ENCODE measurements at places on chromosomes 7 and 10.

DNA sequence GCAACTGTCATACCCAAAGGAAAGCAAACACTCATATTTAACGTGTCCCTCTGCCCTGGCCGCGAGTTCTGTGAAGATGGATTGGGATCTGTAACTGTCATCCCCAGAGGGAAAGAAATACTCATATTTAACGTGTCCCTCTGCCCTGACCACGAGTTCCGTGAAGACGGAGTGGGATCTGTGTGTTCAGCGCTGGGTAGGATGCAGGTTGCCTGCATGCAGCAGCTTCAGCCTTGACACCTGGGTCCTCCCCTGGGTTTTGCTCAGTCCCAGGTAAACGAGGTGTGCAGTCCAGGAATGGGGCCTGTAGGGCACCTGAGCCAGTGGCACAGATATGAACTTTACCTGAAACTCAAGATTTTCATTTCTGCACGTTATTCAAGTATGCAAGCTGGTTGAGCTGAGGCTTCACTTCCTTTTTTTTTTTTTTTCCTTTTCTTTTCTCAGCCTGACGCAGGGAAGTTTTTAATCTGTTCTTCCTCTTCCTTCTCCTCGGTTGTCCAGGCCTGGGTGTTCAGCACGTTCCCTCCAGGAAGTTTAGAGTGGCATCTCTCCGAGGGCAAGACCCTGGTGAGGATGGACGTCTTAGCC, 159.0 kb upstream of the SHH start:
- no peak for DNase-seq

DNA sequence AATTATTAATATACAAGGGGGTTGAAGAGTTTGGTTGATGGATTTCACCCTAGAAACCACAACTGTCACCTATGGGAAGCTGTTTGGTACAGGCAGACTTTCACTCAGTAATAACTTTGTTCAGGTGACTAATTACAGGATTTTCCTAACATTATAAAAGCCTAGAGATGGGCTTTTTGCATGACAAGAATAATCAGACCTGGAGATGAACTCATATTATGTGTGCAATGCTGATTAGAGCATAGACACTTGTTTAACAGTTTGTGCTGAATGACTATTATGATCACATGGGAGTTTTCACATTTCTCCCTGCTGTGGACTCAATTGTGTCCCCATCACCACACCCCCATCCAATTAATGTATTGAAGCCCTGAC, 90.2 kb upstream of the STEAP4 start:
- no peak for DNase-seq

- no peak for DNase-seq
These were observed 19.9 kb downstream of the PPP2R2D start for GRCh38 chr10:131920693-131921092.

- DNase-seq: no peak
These were observed 10.3 kb downstream of the GALNT11 start for GRCh38 chr7:152035817-152036216.

DNA sequence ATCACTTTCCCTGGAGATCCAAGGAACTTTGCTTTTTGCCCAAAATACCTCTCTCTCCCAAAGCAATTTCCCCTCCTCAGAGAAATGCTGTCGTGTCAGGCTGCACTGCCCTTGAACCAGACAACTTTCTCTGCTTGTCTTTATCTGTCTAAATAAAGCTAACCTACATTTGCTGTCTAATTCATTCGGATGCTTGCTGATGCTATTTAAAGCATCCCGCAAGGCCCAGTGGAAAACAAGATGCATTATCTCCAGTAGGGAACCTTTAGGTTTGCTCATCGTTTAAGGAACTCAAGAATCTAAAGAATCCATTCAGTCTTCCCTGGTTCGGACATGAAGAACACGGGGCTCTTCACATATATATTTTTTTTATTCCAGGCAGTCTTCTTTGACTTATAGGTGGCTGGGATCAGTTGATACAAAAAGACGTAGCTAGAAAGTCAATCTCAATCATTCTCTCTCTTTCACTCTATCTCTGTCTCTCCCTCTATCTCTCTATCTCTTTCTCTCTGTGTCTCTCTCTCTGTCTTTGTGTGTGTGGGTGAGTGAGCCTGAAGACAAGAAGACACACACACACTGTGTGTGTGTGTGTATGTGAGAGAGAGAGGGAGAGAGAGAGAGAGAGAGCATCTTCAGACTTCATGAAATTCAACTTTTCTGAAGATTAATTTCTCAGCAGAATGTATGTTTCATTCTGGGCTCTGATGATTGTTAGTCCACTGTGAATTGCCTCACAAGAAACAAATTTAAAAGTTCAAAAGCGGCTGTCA, 92.8 kb upstream of the MKLN1 start:
- no peak for DNase-seq

- no peak for DNase-seq
These were observed 204.7 kb upstream of the ZNF32 start for GRCh38 chr10:43853369-43853768.

- DNase-seq: no peak
These were observed 22.6 kb downstream of the ARHGAP12 start for GRCh38 chr10:31906039-31906438.

DNA sequence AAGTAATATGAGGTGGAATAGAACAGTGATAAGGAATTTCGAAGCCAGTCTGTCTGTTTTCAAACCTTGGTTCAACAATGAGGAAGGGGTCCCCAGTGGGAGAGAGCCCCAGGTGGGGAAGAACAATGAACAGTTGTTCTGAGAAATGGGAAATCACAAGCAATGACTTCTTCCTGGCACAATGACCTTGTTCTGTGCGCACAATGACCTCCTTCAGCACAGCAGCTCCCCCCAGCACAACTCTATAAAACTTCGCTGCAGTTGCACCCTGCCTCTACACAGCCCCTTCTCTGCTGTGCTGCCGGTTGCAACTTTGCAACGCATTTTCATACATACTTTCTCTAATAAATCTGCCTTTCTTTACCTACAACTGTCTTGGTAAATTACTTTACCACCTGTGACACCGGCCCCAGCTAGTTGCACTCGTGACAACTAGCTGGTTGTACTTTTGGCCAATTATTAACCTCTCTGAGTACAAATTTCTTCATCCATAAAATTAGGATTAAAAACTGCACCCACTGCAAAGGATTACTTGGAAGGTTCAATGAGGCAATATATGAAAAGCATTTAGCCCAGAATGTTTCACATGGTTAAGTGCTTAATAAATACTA, 40.5 kb downstream of the ASB4 start:
- no peak for DNase-seq

GRCh38 chr7:120916121-120916520, 34.5 kb upstream of the ING3 start:
- no peak for DNase-seq

DNA sequence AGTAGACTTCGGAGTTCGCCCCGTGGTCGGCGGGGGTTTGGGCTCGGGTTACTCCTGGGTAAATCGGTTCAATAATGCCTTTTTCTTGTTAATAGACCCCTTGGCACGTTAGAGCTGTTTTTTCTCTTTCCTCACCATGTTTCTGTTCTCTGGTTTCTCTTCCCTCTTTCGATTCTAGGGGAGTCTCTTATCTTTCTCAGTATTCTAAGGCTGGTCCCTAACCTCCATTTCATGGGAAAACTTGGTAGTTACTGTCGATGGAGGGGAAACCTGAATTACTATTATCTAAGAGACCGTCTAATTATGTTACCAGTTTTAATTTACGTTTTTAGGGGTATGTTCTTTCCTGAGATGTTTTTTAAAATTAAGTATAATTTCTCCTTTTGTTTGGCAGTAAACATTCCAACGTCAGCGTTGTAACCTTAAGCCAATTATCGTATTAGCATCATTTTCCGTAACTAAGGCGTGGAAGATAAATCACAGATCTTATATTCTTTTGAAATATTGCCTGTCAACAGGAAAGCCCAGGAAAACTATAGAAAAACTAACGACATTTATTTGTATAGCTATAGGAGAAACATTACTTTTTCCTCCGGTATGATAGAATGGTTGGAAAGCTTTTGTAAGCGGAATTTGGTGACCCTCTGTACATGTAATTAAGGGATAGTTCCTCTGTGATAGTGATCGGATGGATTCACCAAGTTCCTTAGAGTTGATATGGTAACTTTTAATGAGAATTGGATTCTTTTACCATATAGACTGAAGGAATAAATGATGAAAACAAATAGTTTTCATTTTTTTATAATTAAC, 847 bp downstream of the BTAF1 start:
- DNase-seq: no peak

DNA sequence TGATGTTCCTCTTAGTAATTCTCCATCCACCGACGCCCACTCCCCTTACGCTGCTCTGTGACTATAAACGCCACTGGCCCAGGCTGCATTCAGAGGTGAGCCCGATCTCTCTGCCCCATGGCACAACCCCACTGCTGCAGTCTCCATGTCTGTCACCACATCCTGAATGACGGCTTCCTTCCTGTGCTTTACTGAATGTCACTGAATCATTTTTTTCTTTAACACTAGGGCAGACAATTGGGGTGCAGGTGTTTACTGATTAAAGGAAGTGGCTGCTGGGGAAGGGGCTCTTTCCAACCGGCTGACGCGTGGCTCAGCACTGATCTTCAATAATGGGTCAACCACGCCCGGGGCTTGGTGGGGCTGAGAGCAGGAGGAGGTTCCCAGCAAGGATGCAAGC, 208.3 kb downstream of the USP6NL start:
- no peak for DNase-seq

- DNase-seq: no peak
These were observed 19.7 kb upstream of the SIRT1 start for GRCh38 chr10:67864607-67865371.

GRCh38 chr7:144775749-144776148, 60.1 kb downstream of the TPK1 start:
- DNase-seq: no peak

DNA sequence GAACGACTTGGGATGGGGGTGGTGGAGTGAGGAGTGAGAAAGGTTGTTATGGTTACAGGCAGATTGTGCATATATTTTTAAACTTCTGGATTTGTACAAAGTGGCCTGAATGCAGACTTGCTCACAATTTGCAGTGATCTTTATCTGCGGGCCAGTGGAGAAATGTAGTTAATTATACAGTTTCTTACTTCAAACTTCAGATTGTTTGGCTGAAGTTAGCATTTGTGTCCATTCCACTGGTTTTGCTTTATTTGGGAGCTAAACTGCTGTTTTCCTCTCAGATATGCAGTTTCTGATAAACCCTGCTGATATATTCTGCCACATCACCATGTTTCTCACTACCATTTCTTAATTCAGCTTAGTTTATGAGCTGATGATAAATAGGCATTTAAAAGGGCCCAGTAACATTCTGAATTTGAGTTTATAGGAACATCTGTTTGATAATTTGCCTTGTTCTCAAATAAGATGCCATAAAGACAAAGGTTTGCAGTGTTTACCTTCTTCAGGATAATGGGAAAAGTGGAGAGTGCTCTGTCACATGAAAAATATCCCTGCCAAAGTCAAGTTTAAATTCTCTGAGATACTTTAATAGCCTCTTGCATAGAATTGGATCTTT, 170.1 kb downstream of the ST7 start:
- DNase-seq: no peak

DNA sequence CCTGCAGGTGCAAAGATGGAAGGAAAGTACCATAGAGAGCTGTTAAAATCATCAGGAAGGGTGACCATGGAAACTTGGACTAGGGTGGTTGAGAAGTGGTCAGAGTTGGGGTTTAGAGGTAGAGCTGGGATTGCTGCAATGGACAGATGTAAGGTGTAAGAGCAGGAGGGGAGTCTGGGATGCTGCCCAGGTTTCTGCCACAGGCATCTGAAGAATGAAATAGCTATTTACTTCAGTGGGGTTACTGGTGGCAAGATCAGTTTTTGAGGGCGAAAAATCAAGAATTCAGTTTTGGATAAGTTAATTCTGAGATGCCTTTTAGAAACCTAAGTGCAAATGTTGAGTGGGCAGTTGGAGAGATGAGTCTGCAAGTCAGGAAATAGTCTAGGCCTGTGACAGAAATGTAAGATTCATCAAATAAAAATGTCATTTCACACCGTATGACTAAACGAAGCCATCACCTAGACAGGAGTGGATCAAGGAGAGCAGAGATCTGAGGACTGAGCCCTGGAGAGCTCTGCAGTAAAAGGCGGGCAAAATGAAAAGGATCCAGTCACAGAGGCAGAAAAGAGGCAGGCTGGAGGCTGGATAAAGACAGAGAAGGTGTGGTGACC, 22.7 kb upstream of the TOMM7 start:
- no peak for DNase-seq

DNA sequence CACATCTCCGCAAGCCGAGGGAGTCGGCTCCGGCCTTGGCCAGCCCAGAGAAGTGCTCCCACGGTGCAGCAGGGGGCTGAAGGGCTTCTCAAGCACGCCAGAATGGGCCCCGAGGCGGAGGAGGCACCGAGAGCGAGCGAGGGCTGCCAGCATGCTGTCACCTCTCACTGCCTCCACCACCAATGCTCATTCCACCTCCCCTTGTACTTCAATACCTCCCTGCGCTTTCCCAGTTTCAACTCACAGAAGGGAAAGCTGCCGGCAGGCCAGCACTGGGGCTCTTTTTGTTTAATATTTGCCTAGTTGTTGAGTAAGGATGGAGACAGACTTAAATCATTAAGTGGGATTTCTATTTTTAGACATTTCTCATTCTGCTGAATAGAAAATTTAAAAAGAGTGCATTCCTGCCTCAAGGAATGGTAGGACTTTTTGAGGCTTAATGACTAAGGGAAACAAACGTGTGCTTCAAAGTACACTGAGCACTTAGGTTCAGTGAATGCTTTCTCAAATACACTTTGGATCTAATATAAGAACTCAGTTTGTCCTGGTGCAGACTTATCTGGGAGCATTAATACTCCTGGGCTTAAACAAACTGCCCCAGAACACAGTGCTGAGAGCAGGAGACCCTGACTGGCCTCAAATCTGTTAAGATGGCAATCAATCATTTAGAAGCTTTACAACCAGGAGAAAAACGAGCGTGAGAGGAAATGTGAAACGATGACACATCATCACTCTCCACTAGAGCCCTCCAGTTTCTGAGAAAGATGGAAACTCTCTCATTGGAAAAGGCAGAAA, 131.2 kb downstream of the RALA start:
- DNase-seq: no peak

GRCh38 chr10:80108576-80109239, 23.8 kb upstream of the PLAC9 start:
- no peak for DNase-seq

- no peak for DNase-seq
These were observed 936 bp upstream of the TCERG1L start for GRCh38 chr10:131312478-131312836.

GRCh38 chr7:158061884-158062656, 525.6 kb downstream of the PTPRN2 start:
- DNase-seq: no peak
